ENCODE measurements at places on chromosomes 1 and 21. TPM values are rescaled to one million over a fixed set of nuclear protein-coding genes. Genes with fewer than 3 reads are reported as not detected.

GRCh38 chr1:72284084-72284347, 1.7 kb upstream of the NEGR1 start:
- DNase-seq = no peak

GPATCH4 gene
- 25.9 TPM for polyA plus RNA-seq

KRTAP6-3 gene
- polyA plus RNA-seq = not detected

- no peak for DNase-seq
These were observed 110.4 kb downstream of the PPIAL4G start for GRCh38 chr1:148372731-148373130.

SMIM1 gene
- polyA plus RNA-seq = 66.0 TPM

- no peak for DNase-seq
These were observed 87.7 kb upstream of the GADD45A start for GRCh38 chr1:67597336-67597735.

RPE65 gene
- polyA plus RNA-seq = 1.2 TPM

DNA sequence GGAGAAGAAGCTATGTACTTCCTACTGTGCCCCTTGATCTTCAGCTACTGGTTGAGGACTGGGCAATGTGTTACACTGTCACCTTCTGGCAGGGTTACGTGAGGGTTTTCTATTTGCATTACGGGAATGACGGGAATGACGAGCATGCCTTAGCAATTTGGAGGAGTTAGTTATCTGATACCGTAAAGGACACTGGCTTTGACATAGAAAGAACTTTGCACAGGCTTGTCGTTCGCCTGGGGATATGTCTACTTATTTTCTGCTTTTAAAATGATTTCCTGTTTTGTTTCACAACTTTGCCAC, 19.8 kb upstream of the ACBD6 start:
- DNase-seq = no peak

DNA sequence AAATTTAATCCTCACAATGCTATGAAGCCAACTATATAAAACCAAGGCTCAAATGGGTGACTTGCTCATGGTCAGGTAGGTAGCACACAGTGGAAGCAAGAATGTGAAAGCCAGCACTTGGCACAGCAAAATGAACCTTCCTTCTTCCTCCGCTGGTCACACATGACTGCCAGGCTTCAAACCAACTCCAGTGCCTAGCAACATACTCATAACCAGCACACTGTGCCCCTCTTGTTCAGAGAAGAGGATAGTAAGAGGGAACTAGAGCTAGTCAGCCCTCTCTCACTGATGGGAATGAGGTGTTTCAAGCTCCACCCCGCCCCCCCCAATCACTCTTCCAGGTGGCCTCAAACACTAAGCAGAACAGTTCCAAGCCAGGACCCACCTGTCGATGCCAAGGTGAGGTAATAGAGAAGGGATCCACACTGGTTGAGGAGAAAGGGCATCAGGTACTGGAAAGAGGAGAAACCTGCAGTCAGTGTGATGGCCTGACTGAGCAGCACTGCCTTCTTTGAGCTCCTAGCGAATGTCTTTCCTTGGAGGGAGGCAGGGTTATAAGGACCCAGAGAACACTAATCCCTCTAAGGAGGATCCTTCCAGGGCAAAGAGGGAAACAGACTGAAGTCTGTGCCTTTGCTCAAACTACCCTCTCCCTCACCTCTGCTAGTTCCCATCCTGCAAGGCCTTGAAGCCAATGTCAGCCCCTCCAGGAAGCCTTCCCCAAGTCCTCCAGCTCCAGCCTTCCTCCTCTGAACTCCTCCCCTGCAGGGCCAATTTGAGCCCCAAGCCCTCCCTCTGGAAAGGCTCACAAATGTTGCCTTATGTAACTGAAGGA, 1.2 kb downstream of the TMEM234 start:
- DNase-seq = peak; percentile 8

GRCh38 chr1:64685217-64685616, 59.7 kb upstream of the RAVER2 start:
- peak; percentile 20 for DNase-seq

DNA sequence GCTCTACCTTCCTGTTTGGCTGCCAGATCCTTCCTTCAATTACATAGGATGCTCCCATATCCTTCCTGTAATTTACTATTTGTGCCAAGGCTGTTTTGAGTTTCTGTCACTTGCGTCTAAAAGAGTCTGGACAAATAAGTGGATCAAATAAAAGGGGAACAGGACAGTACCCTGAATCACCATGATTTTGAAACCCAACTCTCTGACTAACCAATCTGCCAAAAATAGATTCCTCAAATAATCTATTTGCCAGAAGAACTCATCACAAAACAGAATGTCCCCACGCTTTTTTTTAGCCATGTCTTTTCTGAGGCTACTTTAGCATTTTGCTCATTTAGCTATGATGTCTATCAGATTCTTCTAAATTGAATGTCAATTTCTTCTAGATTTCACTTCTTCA, 392.6 kb downstream of the NTNG1 start:
- DNase-seq = no peak

HES3 gene
- not detected for polyA plus RNA-seq

VHLL gene
- polyA plus RNA-seq = not detected

GJA4 gene
- 15.0 TPM for polyA plus RNA-seq

- peak; percentile 76 for DNase-seq
These were observed at the start of gene PTBP2 for GRCh38 chr1:96721416-96722160. Gene PTBP2, plus strand, starts transcription at chr1:96721784. Its CDS starts 81 bp downstream, at chr1:96721865.

DNA sequence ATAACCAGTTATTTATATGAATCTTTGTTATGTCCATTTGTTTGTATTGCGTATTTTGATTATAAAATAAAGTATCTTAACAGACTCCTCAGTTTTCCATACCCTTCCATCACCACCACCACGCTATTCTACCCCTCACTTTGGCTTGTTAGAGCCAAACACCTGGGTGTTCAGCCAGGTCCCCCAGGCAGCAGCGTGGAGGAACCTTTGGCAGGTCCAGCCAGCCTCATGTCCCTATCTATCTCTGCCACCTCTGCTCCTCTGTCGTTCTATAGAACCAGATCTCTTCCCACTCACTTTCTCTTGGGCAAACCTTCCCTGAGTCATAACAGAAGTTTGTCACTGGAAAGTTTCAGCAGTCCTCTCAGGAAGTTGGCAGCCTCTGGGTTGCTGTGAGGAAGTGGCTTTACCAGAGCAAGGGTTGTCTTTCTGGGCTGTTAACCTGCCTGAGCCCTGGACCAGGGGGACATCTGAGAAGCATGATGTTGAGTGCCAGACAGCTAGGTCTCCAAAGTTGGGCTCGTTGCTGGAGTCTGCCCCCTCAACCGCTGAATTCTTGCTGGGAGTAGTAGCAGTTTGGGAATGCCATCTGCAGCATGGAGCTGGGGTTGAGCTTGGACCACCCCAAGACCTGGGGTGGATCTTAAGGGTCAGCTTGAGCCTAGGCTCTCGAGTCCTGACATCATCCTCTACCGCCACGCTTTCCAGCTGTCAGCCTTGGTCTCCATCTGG, 996 bp upstream of the SH3BGRL3 start:
- peak; percentile 53 for DNase-seq

PRRX1 gene
- polyA plus RNA-seq = 3.3 TPM

AMY1A gene
- not detected for polyA plus RNA-seq

TLCD4 gene
- 4.9 TPM for polyA plus RNA-seq

GRCh38 chr1:2639203-2639602, 6.4 kb upstream of the MMEL1 start:
- no peak for DNase-seq

KCNJ10 gene
- polyA plus RNA-seq = 0.52 TPM

OR14I1 gene
- polyA plus RNA-seq = not detected

CCDC181 gene
- polyA plus RNA-seq = 1.3 TPM

ZNF672 gene
- polyA plus RNA-seq = 22.4 TPM

TNFRSF14 gene
- polyA plus RNA-seq = 318 TPM

DNA sequence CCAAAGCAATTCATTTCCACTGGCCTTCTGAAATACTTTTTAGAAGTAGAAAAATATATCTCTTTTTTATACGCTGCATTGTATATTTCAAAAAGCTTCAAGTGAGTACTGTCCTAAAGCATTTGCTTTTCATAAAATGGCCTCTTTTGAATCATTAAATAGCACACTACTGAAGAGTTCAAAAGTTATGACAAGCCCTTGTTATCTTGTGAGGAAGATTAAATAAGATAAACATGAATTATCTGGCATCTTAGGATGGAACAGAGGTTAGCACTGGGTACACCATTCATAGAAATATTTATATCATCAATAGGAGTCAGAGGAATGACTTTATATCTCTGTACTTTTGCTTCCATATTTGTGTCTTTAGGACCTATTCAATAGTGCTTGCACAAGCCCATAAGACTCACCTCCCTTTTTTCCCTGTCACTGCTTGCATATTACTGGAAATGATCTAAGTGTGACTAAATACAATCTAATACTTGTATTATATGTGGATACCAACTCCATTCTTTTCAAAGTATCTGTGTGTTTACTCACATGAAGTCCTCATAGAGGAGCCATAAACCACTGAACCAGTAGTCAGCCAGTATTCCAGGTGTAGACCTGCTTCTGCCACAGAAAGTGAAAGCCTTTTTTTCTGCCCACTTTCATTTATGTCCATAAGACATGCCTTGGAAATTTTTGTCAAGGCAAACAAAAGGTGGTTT, 274.2 kb upstream of the C1orf105 start:
- peak; percentile 37 for DNase-seq

SMYD2 gene
- polyA plus RNA-seq = 46.9 TPM

ARV1 gene
- 22.0 TPM for polyA plus RNA-seq

GRCh38 chr1:96424877-96425276, 296.7 kb upstream of the PTBP2 start:
- no peak for DNase-seq
